ENCODE measurements at places on chromosomes 7 and 10.
A peak's percentile ranks its signal among the peaks of the same experiment; 100 is the strongest.

- H3K4me3 ChIP-seq = no peak overlapping the region
- H3K4me1 ChIP-seq = no peaks in the 10 kb centered on the region
- no peak for DNase-seq
- peaks cover 2% of the 10 kb centered on the region for H3K36me3 ChIP-seq
Measured at GRCh38 chr7:17429579-17429978, 131.1 kb downstream of the AHR start.

DNA sequence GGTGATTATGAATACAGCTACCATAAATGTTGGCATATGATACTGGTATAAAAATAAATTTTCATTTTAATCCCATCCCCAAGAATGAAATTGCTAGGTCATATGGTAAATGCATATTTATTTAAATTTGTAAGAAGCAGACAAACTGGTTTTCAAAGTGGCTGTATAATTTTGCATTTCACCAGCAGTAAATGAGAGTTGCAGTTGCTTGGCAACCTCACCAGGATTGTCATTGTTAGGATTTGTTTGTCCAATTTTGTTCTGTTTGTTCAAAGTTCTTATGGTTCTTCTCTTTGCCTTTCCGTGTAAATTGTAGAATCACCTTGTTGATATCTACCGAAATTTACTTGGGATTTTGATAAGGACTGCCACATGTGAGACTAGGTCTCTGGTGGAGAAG is 237.4 kb downstream of the OTUD1 start:
- no peaks in the 10 kb centered on the region for H3K4me1 ChIP-seq
- DNase-seq = no peak
- H3K27ac ChIP-seq = no peak overlapping the region
- H3K4me3 ChIP-seq = no peak overlapping the region

DNA sequence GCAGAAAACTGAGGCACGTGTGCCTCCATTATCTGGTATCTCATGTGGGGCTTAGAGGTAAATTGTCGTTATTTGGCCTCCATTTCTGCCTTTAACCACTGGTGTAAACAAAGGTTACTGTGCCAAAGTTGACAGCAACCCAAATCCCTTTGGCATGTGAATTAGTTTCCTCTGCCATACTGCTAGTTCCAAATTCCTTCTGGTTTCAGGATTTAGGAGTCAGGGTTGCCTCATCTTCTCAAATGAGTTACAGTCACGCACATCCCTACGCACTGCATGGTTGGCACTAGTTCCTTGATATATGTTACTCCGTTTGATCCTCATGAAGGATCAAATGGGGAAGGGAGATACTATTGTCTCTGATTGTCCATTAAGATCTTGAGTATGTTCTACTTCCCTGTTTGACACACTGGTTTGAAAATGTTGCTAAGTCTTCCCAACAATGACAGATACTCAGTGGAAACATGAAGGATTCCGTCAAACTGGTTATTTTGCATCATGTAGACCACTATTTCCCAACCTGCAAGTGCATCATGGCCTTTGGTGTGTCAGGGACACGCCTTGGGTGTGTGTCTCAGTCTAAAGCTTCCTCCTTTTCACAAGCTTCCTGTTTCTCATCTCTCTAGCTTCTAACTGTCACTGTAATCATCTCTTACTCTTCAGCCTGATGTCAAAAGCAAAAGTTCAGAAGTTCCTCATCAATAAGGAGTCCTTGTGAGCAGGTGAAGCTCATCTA is at the start of gene LIPN:
Gene LIPN (plus strand): TSS at position 655 of the 736 bp plus-strand sequence. CDS start 1,386 bp downstream, outside the sequence.
- no peaks in the 10 kb centered on the region for H3K36me3 ChIP-seq
- no peak for DNase-seq
- H3K27me3 ChIP-seq = peaks cover 2% of the 10 kb centered on the region
- no peak within 1 kb of the TSS for H3K4me3 ChIP-seq

DNA sequence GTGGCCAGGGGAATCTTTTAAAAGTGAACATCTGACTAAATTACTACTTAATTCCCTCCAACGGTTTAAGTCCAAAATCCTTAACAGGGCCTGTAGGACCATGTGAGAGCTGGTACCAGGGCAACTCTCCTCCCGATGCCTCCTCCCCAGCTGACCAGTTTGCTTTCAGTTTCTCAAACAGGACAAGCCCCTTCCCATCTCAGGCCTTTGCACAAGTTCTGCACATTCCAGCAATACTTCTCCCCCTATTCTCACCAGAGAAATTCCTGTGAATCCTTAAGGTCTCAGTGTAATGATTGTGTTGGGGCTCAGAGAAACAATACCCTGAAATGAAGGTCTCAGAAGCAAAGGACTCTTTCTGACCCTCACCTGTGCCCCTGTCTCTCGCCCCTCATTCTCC is 8.0 kb upstream of the CALHM1 start:
- DNase-seq = no peak
- no peaks in the 10 kb centered on the region for H3K27me3 ChIP-seq
- peaks cover 70% of the 10 kb centered on the region for H3K4me1 ChIP-seq
- H3K27ac ChIP-seq = peak overlapping the region; percentile 70

DNA sequence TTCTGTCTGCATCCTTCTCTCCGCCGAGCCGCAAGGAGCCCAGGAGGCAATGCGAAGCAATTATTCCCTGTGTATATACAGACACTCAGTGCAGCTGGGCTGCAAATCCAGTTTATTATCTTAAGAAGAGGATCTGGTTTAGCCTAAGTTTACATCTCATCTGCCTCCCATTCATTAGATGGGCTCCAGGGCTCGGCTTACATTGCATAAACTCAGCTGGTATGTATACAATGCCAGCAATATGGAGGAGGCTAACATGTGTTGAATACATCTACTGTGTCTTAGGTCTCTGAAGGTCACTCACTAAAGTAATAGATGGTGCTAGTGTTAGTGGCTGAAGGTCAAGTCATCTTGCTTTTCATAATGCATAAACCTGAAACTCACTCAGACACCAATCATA is 996.8 kb downstream of the KCNMA1 start:
- no peak overlapping the region for H3K4me3 ChIP-seq
- DNase-seq = no peak
- no peaks in the 10 kb centered on the region for H3K36me3 ChIP-seq
- no peaks in the 10 kb centered on the region for H3K27me3 ChIP-seq

DNA sequence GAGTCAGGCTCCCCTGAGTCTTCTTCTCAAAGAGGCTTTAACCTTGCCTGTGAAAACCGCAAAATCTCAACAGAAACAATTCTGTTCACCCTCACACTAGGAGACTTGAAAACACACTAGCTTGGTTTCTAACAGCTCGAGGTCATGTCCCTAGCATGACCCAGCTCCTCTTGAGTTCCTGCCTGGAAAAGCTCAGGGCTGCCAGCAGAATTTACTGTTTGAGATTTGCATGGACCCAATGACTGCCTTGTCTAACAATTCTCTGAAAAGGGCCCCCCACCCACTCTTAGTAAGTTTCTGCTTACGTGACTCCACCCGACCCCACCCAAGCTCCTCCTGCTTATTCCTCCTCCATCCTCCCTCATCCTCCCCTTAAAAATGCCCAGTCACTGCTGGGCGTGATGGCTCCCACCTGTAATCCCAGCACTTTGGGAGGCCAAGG is 85.1 kb upstream of the KMT2C start:
- DNase-seq = no peak
- no peaks in the 10 kb centered on the region for H3K4me1 ChIP-seq
- no peak overlapping the region for H3K4me3 ChIP-seq

- H3K4me1 ChIP-seq = peaks cover 12% of the 10 kb centered on the region
- H3K27ac ChIP-seq = no peak overlapping the region
- no peak overlapping the region for H3K4me3 ChIP-seq
- DNase-seq = no peak
- H3K36me3 ChIP-seq = peaks cover 43% of the 10 kb centered on the region
Measured at GRCh38 chr10:72204296-72204695, 11.5 kb upstream of the ANAPC16 start.

- H3K4me3 ChIP-seq = no peak overlapping the region
- H3K27ac ChIP-seq = no peak overlapping the region
- H3K36me3 ChIP-seq = no peaks in the 10 kb centered on the region
Measured at GRCh38 chr7:33351709-33352108, 222.3 kb downstream of the BBS9 start.

- peaks cover 6% of the 10 kb centered on the region for H3K4me1 ChIP-seq
- DNase-seq = no peak
- peaks cover 17% of the 10 kb centered on the region for H3K27me3 ChIP-seq
- no peak overlapping the region for H3K27ac ChIP-seq
- no peaks in the 10 kb centered on the region for H3K36me3 ChIP-seq
Measured at GRCh38 chr7:132618956-132619305, 42.7 kb upstream of the PLXNA4 start.

DNA sequence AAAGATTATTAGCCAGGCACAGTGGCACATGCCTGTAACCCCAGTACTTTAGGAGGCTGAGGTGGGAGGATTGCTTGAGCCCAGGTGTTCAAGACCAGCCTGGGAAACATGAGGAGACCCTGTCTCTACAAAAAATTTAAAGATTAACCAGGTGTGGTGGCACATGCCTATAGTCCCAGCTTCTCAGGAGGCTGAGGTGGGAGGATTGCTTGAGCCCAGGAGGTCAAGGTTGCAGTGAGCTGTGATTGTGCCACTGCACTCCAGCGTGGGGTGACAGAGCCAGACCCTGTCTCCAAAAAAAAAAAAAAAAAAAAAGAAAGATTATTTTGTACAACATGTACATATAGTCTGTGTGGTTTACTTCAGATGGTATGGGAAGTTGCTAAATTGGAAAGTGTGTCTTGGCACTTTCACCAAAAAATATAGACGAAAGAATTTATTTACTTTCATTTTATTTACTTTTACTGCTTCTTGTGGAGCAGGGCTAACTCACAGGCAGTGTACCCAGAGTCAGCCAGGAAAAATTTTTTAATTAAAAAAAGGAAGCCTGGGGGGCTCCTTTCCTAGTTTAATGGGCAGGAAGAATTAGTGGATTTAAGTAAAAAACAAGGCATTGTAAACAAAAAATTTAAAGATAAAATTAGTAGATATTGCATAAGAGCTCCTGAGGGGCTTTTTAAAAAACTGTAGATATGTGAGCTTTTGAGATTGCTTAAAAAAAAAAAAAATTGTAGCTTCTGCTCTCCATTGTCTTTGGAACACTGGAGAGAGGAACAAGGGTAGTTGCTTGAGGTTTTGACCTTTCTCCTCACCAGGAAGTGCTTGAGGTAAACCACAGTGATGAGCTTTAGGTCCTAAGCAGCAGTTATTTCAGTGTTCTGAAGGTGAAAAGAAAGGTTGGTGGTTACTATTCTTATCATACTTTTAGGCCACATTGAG is 44.6 kb upstream of the VDAC2 start:
- peak overlapping the region; percentile 64 for H3K4me3 ChIP-seq
- H3K27ac ChIP-seq = peak overlapping the region; percentile 94
- H3K4me1 ChIP-seq = peaks cover 63% of the 10 kb centered on the region
- no peaks in the 10 kb centered on the region for H3K27me3 ChIP-seq
- peaks cover 28% of the 10 kb centered on the region for H3K36me3 ChIP-seq

- H3K36me3 ChIP-seq = no peaks in the 10 kb centered on the region
- no peak overlapping the region for H3K4me3 ChIP-seq
- H3K27me3 ChIP-seq = no peaks in the 10 kb centered on the region
- no peak overlapping the region for H3K27ac ChIP-seq
- H3K4me1 ChIP-seq = no peaks in the 10 kb centered on the region
Measured at GRCh38 chr10:125698481-125698998, 15.6 kb upstream of the TEX36 start.

- H3K4me1 ChIP-seq = no peaks in the 10 kb centered on the region
- no peak overlapping the region for H3K27ac ChIP-seq
- no peaks in the 10 kb centered on the region for H3K27me3 ChIP-seq
- H3K36me3 ChIP-seq = no peaks in the 10 kb centered on the region
Measured at GRCh38 chr7:31825576-31825975, 138.6 kb downstream of the PPP1R17 start.

DNA sequence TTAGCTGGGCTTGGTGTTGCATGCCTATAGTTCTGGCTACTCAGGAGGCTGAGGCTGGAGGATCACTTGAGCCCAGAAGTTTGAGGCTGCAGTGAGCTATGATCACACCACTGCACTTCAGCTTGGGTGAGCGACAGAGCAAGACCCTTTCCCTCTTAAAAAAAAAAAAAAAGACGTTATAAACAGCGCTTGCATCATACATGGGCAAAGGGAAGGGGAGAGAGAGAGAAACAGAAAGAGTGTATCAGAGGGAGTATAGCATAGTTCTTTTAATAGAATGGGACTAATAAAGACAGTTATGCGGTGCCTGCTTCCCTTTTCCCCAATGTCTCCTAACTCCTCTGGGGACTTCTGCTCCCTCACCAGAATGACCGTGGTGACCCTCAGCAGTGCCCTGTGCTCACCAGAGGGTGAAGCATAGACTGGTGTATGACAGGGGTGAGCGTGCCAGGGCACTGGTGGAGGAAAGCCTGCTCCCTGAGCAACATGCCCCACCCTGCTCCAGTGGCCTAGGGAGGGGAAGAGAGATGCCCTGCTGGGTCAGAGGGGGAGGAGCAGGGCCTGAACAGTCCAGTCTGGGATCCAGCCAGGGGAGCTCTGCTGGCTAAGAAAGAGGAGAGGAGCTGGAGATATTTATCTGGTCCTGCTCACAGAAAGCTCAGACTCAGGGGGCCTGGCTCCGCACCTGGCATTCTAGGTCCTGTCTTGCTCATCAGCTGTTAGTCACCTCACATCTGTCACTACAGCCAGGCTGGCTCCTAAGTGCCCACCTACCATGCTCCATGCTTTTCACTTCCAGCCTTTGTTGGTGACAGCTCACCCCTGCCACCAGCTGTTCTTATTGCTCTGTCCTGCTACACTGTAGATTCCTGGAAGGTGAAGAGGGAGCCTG is 2.2 kb downstream of the PDZD7 start:
- no peak overlapping the region for H3K27ac ChIP-seq
- peaks cover 17% of the 10 kb centered on the region for H3K27me3 ChIP-seq
- no peak overlapping the region for H3K4me3 ChIP-seq
- no peak for DNase-seq

- H3K4me1 ChIP-seq = peaks cover 29% of the 10 kb centered on the region
- H3K4me3 ChIP-seq = peak overlapping the region; percentile 80
- peak; percentile 42 for DNase-seq
- H3K27ac ChIP-seq = peak overlapping the region; percentile 82
Measured at GRCh38 chr10:22252801-22253579, 35.2 kb upstream of the EBLN1 start.

DNA sequence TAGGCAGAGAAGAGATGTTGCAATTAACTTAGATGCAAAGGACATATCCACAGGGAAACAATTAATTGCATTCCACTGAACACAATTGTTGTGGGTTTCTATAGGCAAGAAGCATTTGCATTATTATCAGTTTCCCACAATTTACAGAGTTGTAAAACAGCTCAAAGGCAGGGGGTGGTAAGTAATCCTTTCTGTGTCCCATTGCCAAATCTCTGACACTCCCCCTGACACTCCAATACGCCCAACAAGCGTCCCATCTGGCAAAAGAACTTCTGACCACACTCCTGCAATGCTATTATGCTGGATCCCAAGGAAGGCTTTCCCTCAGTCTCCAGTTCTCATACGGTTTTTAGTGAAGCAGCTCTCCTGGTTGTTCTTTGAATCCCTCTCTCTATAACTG is 179.8 kb downstream of the CXCL12 start:
- no peak for DNase-seq
- H3K27ac ChIP-seq = no peak overlapping the region
- H3K4me1 ChIP-seq = no peaks in the 10 kb centered on the region
